ENCODE measurements at places on chromosomes 5 and 9.

DNA sequence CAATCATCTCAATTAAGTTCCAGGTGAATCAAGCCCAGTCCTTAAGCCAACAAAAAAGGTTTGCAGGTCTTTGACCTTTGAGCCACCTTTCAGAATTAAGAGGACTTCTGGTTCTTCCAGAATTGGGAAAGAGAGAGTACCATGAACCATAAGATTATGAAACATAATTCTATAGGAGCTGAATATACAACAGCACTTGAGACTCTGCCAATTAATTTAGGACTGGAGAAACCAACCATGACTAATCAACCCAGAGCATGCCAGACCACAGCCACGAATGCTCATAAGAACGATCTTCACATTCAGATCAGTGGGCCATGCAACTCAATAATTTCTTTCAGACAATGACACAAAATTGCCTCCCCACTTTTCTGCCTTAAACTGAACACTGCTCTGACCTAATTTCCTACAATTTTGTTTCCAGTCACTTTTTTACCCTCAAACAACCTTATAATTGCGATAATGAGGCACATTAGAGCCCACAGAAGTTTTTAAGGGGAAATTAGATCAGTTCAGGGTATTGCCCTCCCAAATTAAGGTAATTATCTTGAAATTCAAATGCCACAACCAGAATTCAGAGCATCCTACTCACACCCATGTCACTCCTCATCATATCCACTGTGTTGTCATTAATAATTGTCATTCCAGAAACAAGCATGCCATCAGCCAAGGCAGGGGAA, 213.4 kb downstream of the ATPSCKMT start:
- DNase-seq, result peak; percentile 61

- DNase-seq, result peak; percentile 92
Observed at GRCh38 chr9:91060520-91061343, 259.1 kb downstream of the SYK start.

DNA sequence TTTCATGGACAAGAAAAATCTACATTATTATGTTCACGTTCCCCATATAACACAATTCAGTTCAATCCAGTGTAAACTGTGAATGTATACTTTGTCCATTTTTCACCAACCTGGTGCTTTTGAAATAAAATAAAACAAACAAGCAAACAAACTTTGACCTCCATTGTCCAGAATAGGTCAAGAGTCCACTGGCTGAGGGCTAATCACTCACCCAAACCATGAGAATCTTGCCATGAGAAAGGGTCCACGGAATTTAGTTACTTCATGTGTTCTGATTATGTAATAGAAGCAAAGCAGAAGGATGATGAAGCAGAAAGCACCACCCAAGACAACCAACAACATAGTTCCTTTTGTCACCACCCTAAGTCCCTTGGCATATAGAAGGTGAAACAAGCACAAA, 28.7 kb downstream of the DIAPH1 start:
- no peak for DNase-seq

DNA sequence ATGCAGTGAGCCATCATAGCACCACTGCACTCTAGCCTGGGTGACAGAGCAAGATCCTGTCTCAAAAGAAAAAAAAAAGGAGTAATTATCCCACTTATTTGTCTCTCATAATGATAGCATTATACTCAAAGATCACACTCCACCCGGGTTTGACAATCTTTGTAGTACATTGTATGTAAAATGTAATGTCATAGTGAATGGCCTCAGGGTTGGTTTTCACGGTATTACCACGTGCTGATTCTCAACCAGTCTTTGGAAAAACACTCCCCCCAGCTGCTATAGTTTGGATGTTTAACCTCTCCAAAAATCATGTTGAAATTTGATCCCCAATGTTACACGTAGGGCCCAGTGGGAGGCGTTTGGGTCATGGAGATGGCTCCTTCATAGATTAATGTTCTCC, 402.4 kb upstream of the GRAMD2B start:
- no peak for DNase-seq

GRCh38 chr5:178434016-178434761, 156.0 kb downstream of the COL23A1 start:
- no peak for DNase-seq

Measured in AG04449 (cell line).